IMR-90 (cell line): ENCODE measurements at places on chromosomes 5 and 9. TPM values are rescaled to one million over a fixed set of nuclear protein-coding genes. Genes with fewer than 3 reads are reported as not detected.

Gene CEP72
- total RNA-seq, result 2.8 and 2.9 TPM in 2 replicates

Gene SMIM32
- not detected in 2 replicates for total RNA-seq

Gene CARD6
- total RNA-seq, result 4.2 and 4.3 TPM in 2 replicates

Gene NTNG2
- total RNA-seq, result 0.28 and 0.54 TPM in 2 replicates

Gene CCL27
- 0.18 TPM in 1 of 2 replicates, not detected in the other for total RNA-seq

Gene LCN9
- total RNA-seq, result not detected in 2 replicates

Gene HEMGN
- total RNA-seq, result not detected in 2 replicates

Gene PDE8B
- total RNA-seq, result under 0.01 TPM in 2 replicates

Gene CDH6
- total RNA-seq, result 211 and 232 TPM in 2 replicates

Gene OTULIN
- 19.5 and 20.3 TPM in 2 replicates for total RNA-seq

Gene AP3B1
- 59.0 and 67.8 TPM in 2 replicates for total RNA-seq

Gene SHC3
- 13.3 and 13.9 TPM in 2 replicates for total RNA-seq

Gene GAS1
- total RNA-seq, result 1.8 and 3.1 TPM in 2 replicates

Gene PCDHGA3
- 1.4 and 1.7 TPM in 2 replicates for total RNA-seq

GRCh38 chr5:137248527-137248926, 250.6 kb downstream of the SPOCK1 start:
- H3K27me3 ChIP-seq, result no peaks in the 10 kb centered on the region
- DNase-seq, result no peak
- no peak overlapping the region for H3K27ac ChIP-seq
- no peak overlapping the region for H3K4me3 ChIP-seq

- H3K4me3 ChIP-seq, result no peak overlapping the region
- peaks cover 13% of the 10 kb centered on the region for H3K4me1 ChIP-seq
- DNase-seq, result peak; percentile 62
- no peak overlapping the region for H3K27ac ChIP-seq
- no peaks in the 10 kb centered on the region for H3K27me3 ChIP-seq
Observed at GRCh38 chr5:65809817-65810531, 88.0 kb downstream of the NLN start.

GRCh38 chr5:123881759-123882244, 369.8 kb downstream of the CSNK1G3 start:
- no peak overlapping the region for H3K27ac ChIP-seq
- no peaks in the 10 kb centered on the region for H3K27me3 ChIP-seq
- peaks cover 3% of the 10 kb centered on the region; the same call in 1 of the 2 replicates for H3K4me1 ChIP-seq
- DNase-seq, result peak; percentile 34
- no peaks in the 10 kb centered on the region for H3K36me3 ChIP-seq

DNA sequence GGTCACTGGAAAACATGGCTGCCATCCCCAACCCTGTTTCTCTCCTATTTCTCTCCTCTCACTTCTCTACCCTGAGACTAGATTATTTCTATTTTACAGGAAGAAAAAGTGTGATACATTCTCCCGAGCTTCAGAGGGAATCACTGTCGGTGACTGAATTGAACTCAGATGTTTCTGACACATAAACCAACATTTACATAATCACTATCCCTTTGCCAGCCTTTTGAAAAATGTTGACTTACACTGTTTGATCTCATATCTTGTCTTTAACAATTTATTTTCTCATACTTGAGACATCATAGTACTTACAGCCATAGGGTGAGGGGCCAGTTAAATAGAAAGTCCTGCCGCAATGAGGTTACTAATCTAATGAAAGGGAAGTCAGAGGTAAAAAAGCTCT, 25.1 kb upstream of the PPP2CA start:
- no peak overlapping the region for H3K4me3 ChIP-seq
- peaks cover 17% of the 10 kb centered on the region for H3K4me1 ChIP-seq
- H3K36me3 ChIP-seq, result no peaks in the 10 kb centered on the region
- no peak for DNase-seq

DNA sequence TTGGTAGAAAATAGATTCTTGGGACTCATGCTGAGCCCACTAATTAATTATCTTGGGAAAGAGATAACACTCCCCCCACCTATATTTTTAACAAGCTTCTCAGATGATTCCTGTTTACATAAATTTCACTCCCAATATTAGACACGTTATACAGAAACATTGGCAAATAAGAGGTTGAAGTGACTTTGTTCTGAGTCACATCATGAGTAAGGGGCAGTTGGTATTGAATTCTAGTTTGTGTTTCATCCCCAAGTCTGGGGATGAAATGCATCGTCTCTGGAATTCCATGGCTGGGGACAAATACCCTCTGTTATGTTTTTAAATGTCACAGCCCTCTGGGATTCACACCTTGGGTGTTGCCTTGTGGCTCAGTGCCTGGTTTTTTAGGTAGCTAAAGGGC, 41.0 kb downstream of the BASP1 start:
- no peak overlapping the region; the same call in 1 of the 2 replicates for H3K27ac ChIP-seq
- H3K4me3 ChIP-seq, result no peak overlapping the region
- peaks cover 23% of the 10 kb centered on the region for H3K4me1 ChIP-seq
- peak; percentile 68 for DNase-seq

DNA sequence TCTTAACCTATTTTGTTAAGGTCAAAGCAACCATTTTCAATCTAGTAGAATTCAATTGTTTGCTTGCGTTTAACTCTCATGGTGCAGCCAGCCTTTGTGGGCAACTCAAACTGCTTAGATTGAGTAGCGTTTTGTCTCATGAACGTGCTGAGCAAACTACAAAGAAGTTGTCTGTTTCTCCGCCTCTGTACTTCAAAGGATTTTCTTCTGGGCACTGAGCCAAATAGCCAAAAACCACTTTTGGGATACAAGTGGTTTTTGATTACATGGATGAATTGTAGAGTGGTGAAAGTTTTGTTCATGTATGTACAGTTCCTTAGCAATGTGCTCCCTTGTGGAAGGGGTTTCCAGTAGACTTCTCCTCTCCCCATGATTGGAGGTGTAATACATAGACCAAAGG, 122.9 kb downstream of the CFAP90 start:
- H3K27me3 ChIP-seq, result no peaks in the 10 kb centered on the region
- H3K4me3 ChIP-seq, result no peak overlapping the region
- no peaks in the 10 kb centered on the region for H3K36me3 ChIP-seq
- DNase-seq, result no peak
- no peaks in the 10 kb centered on the region for H3K4me1 ChIP-seq

DNA sequence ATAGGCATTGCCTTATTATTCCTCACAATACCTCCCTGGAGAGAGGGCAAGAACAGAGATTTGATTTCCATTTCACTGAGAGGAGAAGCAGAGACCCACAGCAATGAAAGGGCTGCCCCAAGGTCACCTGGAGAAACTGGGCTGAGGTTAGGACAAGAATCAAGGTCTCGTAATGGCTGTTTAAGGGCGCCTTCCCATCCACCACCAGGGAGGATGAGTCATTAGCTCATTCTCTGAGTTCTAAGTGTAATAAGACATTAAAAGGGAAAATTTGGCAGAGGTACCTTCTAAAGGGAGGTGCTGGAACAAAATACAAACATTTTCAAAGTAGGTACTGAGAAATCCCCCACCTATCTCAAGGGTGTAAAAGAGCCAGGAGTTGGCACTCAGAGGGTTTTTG, 52.6 kb upstream of the TCERG1 start:
- no peaks in the 10 kb centered on the region for H3K4me1 ChIP-seq
- H3K36me3 ChIP-seq, result no peaks in the 10 kb centered on the region
- no peak overlapping the region for H3K4me3 ChIP-seq
- DNase-seq, result no peak

GRCh38 chr9:131593091-131593820, 47.9 kb downstream of the PRRT1B start:
- no peak overlapping the region for H3K27ac ChIP-seq
- peak; percentile 15 for DNase-seq
- H3K27me3 ChIP-seq, result no peaks in the 10 kb centered on the region
- 0 out of 2 replicates have a peak, but pooled peaks cover 3% of the 10 kb centered on the region for H3K4me1 ChIP-seq
- peaks cover 43% of the 10 kb centered on the region for H3K36me3 ChIP-seq

- H3K4me3 ChIP-seq, result no peak overlapping the region
- H3K36me3 ChIP-seq, result no peaks in the 10 kb centered on the region
- H3K27me3 ChIP-seq, result no peaks in the 10 kb centered on the region
- peaks cover 25% of the 10 kb centered on the region for H3K4me1 ChIP-seq
- peak; percentile 24 for DNase-seq
Observed at GRCh38 chr5:56281489-56282165, 48.5 kb upstream of the ANKRD55 start.

- no peaks in the 10 kb centered on the region for H3K27me3 ChIP-seq
- H3K36me3 ChIP-seq, result no peaks in the 10 kb centered on the region
- H3K4me1 ChIP-seq, result no peaks in the 10 kb centered on the region
- DNase-seq, result peak; percentile 27
Observed at GRCh38 chr9:3464033-3464638, 61.7 kb downstream of the RFX3 start.

- peak overlapping the region; percentile 16; the same call in 1 of the 2 replicates for H3K27ac ChIP-seq
- H3K4me1 ChIP-seq, result peaks cover 37% of the 10 kb centered on the region
- no peaks in the 10 kb centered on the region for H3K27me3 ChIP-seq
- DNase-seq, result peak; percentile 32
- H3K4me3 ChIP-seq, result no peak overlapping the region
- H3K36me3 ChIP-seq, result no peaks in the 10 kb centered on the region
Observed at GRCh38 chr9:127126971-127127370, 4.5 kb upstream of the ANGPTL2 start.

DNA sequence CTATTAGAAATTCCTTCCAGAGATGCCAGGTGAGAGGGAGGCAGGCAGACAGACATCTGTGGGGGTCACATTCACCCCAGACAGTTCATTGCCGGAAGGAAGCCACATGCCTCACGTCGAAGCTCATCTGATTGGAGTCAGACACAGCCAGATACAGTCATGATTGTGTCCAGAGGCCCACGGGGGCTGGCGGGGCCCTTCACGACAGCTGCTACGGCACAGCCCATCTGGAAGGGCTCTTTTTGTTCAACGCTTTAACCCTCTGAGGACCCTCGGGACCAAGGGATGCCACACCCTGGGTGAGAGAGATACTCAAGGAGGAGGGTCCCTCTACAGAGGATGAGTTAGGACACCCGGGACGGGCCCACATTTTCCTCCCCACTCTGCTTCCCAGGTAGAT, 31.9 kb upstream of the GABRP start:
- H3K4me3 ChIP-seq, result no peak overlapping the region
- H3K27me3 ChIP-seq, result peaks cover 35% of the 10 kb centered on the region
- H3K4me1 ChIP-seq, result no peaks in the 10 kb centered on the region
- H3K36me3 ChIP-seq, result no peaks in the 10 kb centered on the region

DNA sequence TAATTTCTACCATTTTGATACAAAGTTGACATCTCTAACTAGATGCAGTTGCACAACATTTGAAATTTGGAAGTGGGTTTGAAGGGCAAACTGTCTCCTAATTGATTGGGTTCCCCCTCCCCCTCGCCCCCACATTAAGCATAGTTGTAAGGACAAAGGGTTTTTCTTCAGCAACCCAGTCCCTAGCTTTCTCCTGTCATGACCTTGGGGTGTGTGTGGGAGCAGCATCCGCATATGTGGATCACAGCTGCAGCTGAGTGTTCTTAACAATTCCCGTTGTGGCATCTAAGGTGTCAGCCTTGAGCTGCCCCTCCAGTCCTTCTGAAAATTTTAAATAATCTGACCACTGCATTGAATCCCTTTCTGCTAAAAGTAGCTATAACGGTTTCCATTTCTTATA, 141.3 kb upstream of the CDH10 start:
- no peaks in the 10 kb centered on the region for H3K4me1 ChIP-seq
- no peak overlapping the region for H3K27ac ChIP-seq
- no peak overlapping the region for H3K4me3 ChIP-seq
- no peak for DNase-seq
- H3K36me3 ChIP-seq, result no peaks in the 10 kb centered on the region
- H3K27me3 ChIP-seq, result no peaks in the 10 kb centered on the region

DNA sequence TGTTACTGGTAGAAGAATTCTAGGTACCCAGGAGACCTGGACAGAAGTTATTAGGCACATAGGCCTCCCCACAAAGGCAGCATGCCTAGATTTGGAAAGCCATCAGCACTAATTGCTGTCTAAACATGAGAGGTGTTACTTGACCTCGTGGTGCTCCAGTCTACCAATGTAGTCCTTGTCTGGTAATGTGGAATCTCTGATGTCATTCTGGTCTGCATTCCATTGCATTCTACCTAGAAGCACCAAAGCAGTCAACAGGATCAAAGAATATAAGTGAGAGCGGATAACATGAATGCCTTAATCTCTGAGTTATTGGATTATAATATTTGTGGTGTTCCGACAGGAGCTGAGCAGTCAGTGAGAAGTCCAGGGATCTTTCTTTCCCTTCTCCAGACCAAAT, 175.2 kb downstream of the PSAT1 start:
- no peaks in the 10 kb centered on the region; the same call in none of the 2 replicates for H3K27me3 ChIP-seq
- H3K4me1 ChIP-seq, result no peaks in the 10 kb centered on the region
- no peaks in the 10 kb centered on the region for H3K36me3 ChIP-seq
- no peak overlapping the region for H3K27ac ChIP-seq

- no peaks in the 10 kb centered on the region for H3K36me3 ChIP-seq
- no peak overlapping the region for H3K4me3 ChIP-seq
- peak; percentile 47 for DNase-seq
- peaks cover 6% of the 10 kb centered on the region for H3K4me1 ChIP-seq
Observed at GRCh38 chr9:14250794-14251153, 63.2 kb downstream of the NFIB start.

DNA sequence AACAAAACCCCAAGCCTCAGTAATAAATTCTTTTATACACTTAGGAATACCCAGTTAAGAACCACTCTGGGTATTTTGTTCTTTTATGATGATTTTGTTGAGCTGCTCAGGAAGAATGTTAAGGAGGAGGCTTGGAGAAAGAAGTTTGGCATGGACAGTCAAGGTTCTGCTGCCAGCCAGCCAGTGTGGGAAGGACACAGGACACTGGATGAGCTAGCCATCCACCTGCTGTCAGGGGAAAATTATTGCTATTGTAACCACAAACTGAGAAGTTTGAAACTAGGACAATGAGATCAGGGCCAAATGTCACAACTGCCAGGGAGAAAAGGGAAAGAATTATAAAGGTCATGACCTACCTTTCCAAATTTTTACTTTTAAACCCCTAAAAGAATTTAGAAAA, 25.9 kb upstream of the ADAMTSL1 start:
- H3K4me1 ChIP-seq, result peaks cover 7% of the 10 kb centered on the region
- no peak for DNase-seq
- no peaks in the 10 kb centered on the region for H3K27me3 ChIP-seq
- H3K4me3 ChIP-seq, result no peak overlapping the region
- no peaks in the 10 kb centered on the region for H3K36me3 ChIP-seq

GRCh38 chr5:76514292-76514691, 108.9 kb downstream of the F2RL2 start:
- no peaks in the 10 kb centered on the region for H3K27me3 ChIP-seq
- H3K27ac ChIP-seq, result no peak overlapping the region
- no peak for DNase-seq
- no peak overlapping the region for H3K4me3 ChIP-seq
- no peaks in the 10 kb centered on the region for H3K36me3 ChIP-seq

GRCh38 chr5:56676091-56676768, 139.1 kb upstream of the MAP3K1 start:
- H3K27ac ChIP-seq, result no peak overlapping the region
- 0 out of 2 replicates have a peak, but pooled peaks cover under 1% of the 10 kb centered on the region for H3K4me1 ChIP-seq
- no peak for DNase-seq
- H3K27me3 ChIP-seq, result no peaks in the 10 kb centered on the region

DNA sequence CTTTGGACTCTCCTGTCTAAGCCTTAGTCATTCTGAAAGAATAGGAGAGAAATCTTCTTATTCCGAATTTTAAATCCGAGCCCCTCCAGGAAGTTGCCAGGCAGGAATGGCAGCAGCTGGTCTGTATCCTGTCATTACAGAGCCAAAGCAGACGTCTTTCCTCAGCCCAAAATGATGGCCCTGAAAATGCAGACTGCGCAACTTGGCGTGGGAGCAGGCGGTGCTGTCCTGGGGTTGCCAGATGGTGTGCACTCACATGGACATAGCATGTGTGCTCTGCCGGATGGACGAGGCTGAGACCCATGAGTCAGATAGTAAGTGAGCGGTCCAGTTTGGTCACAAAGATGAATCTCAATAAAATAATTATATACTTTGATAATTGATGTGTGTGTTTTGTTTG, 410.4 kb downstream of the KCTD16 start:
- no peaks in the 10 kb centered on the region; the same call in 1 of the 2 replicates for H3K27me3 ChIP-seq
- H3K4me1 ChIP-seq, result no peaks in the 10 kb centered on the region
- H3K4me3 ChIP-seq, result no peak overlapping the region
